ENCODE measurements at places on chromosomes 13 and 19. TPM values are rescaled to one million over a fixed set of nuclear protein-coding genes. Genes with fewer than 3 reads are reported as not detected.

- H3K4me1 ChIP-seq: no peaks in the 10 kb centered on the region
- no peak for DNase-seq
- H3K4me3 ChIP-seq: no peak overlapping the region
- H3K36me3 ChIP-seq: peaks cover 6% of the 10 kb centered on the region
- H3K27me3 ChIP-seq: no peaks in the 10 kb centered on the region
Observed at GRCh38 chr19:22144394-22144793, 52.4 kb downstream of the ZNF676 start.

- no peak overlapping the region for H3K4me3 ChIP-seq
- DNase-seq: no peak
- no peaks in the 10 kb centered on the region for H3K4me1 ChIP-seq
- H3K36me3 ChIP-seq: no peaks in the 10 kb centered on the region
- H3K27ac ChIP-seq: no peak overlapping the region
Observed at GRCh38 chr13:96958286-96958891, 35.9 kb downstream of the OXGR1 start.

Gene ATP8A2
- 1.7 TPM for total RNA-seq

DNA sequence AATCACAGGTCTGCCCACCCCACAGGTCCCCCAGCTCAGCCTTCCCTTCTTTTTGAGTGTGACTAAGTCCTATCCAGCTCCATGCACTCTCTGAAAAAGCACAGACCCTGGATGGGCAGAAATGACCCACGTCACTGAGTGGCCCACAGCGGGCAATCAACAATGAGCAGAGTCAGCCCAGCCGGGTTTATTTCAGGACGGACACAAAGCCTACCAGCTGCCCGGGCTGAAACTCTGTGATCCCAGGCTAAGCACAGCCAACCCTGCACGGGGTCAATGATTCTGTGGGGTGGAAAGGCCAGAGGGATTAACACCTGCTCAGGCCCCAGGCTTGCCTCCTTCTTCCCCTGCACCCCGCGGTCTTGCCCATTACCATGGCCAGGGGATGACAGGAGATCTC, 8.4 kb downstream of the NAPA start:
- peaks cover 10% of the 10 kb centered on the region for H3K36me3 ChIP-seq
- no peak overlapping the region for H3K27ac ChIP-seq
- H3K4me1 ChIP-seq: peaks cover 22% of the 10 kb centered on the region
- no peak for DNase-seq

DNA sequence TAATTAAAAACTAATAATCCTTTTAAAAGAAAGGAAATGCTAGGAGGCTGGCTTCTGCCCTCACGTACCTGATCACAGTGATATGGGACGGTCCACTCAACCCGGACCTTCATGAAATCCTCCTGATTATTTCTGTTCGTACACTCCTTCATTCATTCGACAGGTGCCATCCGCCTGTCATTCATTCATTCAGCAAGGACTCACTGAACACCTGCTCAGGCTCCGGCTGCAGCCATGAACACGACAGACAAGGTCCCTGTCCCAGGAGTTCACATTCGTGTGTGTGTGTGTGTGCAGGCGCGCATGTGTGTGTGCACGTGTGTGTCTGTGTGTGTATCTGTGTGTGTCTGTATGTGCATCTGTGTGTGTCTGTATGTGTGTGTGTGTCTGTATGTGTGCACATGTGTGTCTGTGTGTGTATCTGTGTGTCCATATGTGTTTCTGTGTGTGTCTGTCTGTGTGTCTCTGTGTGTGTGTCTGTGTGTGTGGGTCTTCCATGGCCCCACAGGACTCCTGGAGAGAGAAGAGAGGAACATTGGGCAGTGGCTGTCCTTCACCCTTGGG, 28.1 kb upstream of the CCNE1 start:
- no peak overlapping the region for H3K4me3 ChIP-seq
- H3K36me3 ChIP-seq: no peaks in the 10 kb centered on the region
- H3K27ac ChIP-seq: no peak overlapping the region
- no peaks in the 10 kb centered on the region for H3K4me1 ChIP-seq
- H3K27me3 ChIP-seq: peaks cover 8% of the 10 kb centered on the region

- H3K27me3 ChIP-seq: peaks cover 3% of the 10 kb centered on the region
- H3K4me3 ChIP-seq: no peak overlapping the region
- no peaks in the 10 kb centered on the region for H3K4me1 ChIP-seq
- DNase-seq: no peak
- H3K27ac ChIP-seq: no peak overlapping the region
- no peaks in the 10 kb centered on the region for H3K36me3 ChIP-seq
Observed at GRCh38 chr19:42606660-42607351, 12.1 kb upstream of the CEACAM8 start.

- H3K4me1 ChIP-seq: peaks cover 22% of the 10 kb centered on the region
- H3K27me3 ChIP-seq: no peaks in the 10 kb centered on the region
- no peak overlapping the region for H3K4me3 ChIP-seq
- peaks cover 10% of the 10 kb centered on the region for H3K36me3 ChIP-seq
- no peak overlapping the region for H3K27ac ChIP-seq
Observed at GRCh38 chr13:43376596-43376995, 353.2 kb downstream of the DNAJC15 start.

DNA sequence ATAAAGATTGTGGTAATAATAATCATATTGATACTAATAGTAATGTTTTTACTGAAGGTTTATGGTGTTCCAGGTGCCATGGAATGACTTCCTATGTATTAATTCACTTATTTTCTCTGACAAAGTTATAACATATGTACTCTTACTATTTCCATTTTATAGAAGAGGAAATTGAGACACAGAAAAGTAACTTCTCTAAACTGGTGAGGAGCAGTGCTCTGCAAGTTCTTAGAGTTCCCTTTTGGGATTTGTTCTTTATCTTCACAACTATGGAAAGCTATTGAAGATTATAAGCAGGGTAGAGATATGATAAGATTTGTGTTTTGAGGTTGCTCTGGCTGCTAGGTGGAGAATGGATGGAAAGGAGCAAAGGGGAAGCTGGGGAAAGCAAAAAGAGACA, 83.9 kb upstream of the OLFM4 start:
- no peaks in the 10 kb centered on the region for H3K36me3 ChIP-seq
- H3K4me1 ChIP-seq: no peaks in the 10 kb centered on the region
- no peak for DNase-seq
- H3K27me3 ChIP-seq: no peaks in the 10 kb centered on the region
- H3K4me3 ChIP-seq: no peak overlapping the region
- H3K27ac ChIP-seq: no peak overlapping the region

Gene ZNF492
- not detected for total RNA-seq

GRCh38 chr13:99354371-99354951, 47.3 kb upstream of the GPR183 start:
- no peak for DNase-seq
- no peak overlapping the region for H3K27ac ChIP-seq
- peaks cover 24% of the 10 kb centered on the region for H3K4me1 ChIP-seq
- H3K4me3 ChIP-seq: no peak overlapping the region
- H3K36me3 ChIP-seq: peaks cover 10% of the 10 kb centered on the region
- no peaks in the 10 kb centered on the region for H3K27me3 ChIP-seq

DNA sequence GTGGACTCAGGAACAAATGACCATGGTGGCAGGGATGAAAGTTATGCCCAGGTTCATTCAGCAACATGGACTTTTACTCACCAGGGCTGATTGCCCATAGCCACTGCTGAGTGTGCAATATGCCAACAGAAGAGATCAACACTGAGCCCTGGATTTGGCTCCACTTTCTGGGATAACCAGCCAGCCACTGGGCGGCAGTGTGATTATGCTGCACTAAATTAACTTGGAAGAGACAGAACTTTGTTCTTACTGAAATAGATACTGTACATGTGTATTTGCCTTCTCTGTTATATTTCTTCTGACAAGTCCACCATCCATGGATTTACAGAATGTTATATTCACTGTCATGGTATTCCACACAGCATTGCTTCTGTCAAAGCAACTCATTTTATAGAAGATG, 257.4 kb downstream of the TDRD3 start:
- no peak overlapping the region for H3K27ac ChIP-seq
- no peaks in the 10 kb centered on the region for H3K4me1 ChIP-seq
- peaks cover 15% of the 10 kb centered on the region for H3K27me3 ChIP-seq
- peaks cover 2% of the 10 kb centered on the region for H3K36me3 ChIP-seq
- no peak for DNase-seq

DNA sequence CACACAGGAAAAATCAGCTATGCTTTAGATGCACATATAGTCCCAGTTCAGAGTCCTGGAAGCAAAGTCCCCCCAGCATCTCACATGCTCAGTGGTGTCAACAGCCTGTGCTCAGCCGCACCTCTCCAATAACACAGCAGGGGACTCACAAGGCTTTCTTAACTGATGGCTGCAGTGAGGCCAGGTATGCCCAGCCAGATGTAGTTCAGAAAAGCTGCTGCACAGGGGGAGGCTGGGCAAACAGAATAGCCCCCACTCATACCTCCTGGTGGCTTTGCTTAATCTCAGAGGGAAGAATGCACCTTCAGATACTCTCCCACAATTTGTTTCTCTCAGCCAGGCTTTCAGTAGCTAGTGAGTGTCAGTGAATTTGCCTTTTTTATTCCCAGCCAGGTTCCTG, 33.4 kb downstream of the FAM124A start:
- H3K4me1 ChIP-seq: peaks cover 8% of the 10 kb centered on the region
- H3K27ac ChIP-seq: no peak overlapping the region
- peaks cover 5% of the 10 kb centered on the region for H3K36me3 ChIP-seq

Gene ENOX1
- total RNA-seq: 6.1 TPM

- no peaks in the 10 kb centered on the region for H3K36me3 ChIP-seq
- no peaks in the 10 kb centered on the region for H3K27me3 ChIP-seq
- DNase-seq: no peak
- peaks cover 36% of the 10 kb centered on the region for H3K4me1 ChIP-seq
Observed at GRCh38 chr13:85141401-85141800, 657.8 kb downstream of the SLITRK6 start.

Gene BABAM1
- 91.2 TPM for total RNA-seq

DNA sequence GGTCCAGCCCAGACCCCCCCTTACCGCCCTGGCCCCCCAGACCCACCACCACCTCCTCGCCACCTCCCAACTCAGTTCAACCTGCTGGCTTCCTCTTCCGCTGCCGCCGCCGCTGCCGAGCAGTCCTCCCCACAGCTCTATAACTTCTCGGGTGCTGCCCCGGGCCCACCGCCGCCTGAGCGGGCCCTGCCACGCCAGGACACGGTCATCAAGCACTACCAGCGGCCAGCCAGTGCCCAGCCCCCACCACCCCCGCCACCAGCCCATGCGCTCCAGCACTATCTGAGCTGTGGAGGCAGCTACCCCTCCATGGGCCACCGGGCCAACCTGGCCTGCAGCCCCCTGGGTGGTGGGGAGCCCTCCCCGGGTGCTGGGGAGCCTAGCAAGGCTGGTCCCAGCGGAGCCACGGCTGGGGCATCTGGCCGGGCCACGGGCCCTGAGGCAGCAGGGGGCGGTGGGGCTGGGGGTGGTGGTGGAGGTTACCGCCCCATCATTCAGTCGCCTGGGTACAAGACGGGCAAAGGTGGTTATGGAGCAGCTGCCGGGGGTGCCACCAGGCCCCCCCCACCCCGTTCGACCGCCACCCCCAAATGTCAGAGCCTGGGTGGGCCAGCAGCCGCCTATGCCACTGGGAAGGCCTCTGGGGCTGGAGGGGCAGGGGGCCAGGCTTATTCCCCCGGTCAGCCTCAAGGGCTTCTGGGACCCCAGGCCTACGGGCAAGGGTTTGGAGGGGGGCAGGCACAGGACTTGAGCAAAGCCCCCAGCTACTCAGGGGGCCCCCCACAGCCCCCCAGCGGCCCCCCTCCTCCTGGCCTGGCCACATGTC, 4.2 kb downstream of the PRR12 start:
- peaks cover 22% of the 10 kb centered on the region for H3K4me1 ChIP-seq
- H3K36me3 ChIP-seq: peaks cover 19% of the 10 kb centered on the region
- DNase-seq: no peak
- no peak overlapping the region for H3K4me3 ChIP-seq
- H3K27ac ChIP-seq: no peak overlapping the region

DNA sequence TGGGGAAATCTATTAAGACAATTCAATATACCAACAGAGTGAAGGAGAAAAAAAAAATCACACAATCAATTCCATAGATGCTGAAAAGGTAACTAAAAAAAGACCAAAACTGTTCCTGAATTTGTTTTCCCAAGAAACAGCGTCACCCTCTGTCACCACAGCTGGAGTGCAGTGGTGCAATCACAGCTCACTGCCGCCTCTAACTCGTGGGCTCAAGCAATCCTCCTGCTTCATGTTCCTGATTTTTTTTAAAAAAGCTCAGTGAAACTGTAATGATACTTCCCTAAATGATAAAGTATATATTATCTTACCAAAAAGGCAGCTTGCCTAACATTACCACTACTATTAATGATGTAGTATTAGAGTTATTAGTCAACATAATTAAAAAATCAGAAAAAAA, 19.6 kb upstream of the ZFP14 start:
- H3K4me1 ChIP-seq: no peaks in the 10 kb centered on the region
- H3K27me3 ChIP-seq: no peaks in the 10 kb centered on the region
- H3K4me3 ChIP-seq: no peak overlapping the region
- H3K36me3 ChIP-seq: peaks cover 66% of the 10 kb centered on the region
- no peak overlapping the region for H3K27ac ChIP-seq

- no peak overlapping the region for H3K27ac ChIP-seq
- no peaks in the 10 kb centered on the region for H3K27me3 ChIP-seq
- H3K36me3 ChIP-seq: no peaks in the 10 kb centered on the region
Observed at GRCh38 chr19:4571305-4571917, 11.9 kb upstream of the SEMA6B start.

Gene POU2F2
- total RNA-seq: 0.58 TPM

Gene CACTIN
- total RNA-seq: 18.6 TPM

Gene OR7A10
- total RNA-seq: not detected

DNA sequence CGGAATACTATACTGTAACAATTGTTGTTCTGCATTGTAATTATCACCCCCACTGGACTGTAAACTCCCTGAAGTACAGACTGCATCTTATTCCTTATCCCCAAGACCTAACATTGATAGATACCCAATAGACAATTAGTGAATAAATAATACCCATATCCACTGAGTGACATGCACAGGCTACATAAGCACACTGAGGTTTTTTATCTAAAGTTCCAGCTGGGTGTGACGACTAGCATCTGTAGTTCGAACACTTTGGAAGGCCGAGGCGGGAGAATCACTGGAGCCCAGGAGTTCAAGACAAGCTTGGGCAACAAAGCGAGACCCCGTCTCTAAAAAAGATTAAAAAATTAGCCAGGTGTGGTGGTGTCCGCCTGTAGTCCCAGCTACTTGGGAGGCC, 2.5 kb downstream of the KPNA3 start:
- H3K36me3 ChIP-seq: no peaks in the 10 kb centered on the region
- peaks cover 52% of the 10 kb centered on the region for H3K4me1 ChIP-seq
- no peak overlapping the region for H3K4me3 ChIP-seq
- H3K27me3 ChIP-seq: no peaks in the 10 kb centered on the region
- H3K27ac ChIP-seq: no peak overlapping the region
- no peak for DNase-seq

DNA sequence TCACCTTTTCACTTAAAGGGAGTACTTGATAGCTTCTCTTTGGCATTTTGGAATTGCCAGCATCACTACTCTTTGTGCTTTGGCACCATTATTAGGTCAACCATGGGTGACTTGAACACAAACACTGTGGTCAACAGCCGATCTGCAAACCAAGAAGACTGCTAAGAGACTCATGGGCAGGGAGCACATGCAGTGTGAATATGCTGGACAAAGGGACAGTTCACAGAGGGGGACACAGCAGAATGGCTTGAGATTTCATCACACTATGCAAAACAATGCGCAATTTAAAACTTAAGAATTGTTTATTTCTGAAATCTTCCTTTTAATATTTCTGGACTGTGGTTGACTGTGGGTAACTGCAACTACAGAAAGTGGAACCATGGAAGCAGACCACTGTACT, 64.4 kb downstream of the LMO7 start:
- H3K4me1 ChIP-seq: peaks cover 74% of the 10 kb centered on the region
- no peaks in the 10 kb centered on the region for H3K27me3 ChIP-seq
- H3K36me3 ChIP-seq: peaks cover 2% of the 10 kb centered on the region
- no peak overlapping the region for H3K27ac ChIP-seq
- DNase-seq: no peak
- H3K4me3 ChIP-seq: no peak overlapping the region

GRCh38 chr13:65943708-65944107, 1286.4 kb downstream of the PCDH9 start:
- DNase-seq: no peak
- no peaks in the 10 kb centered on the region for H3K36me3 ChIP-seq
- no peak overlapping the region for H3K4me3 ChIP-seq
- peaks cover 21% of the 10 kb centered on the region for H3K4me1 ChIP-seq
- H3K27me3 ChIP-seq: no peaks in the 10 kb centered on the region
- no peak overlapping the region for H3K27ac ChIP-seq

Measured in chondrocyte (in vitro differentiated cells).